ENCODE measurements at places on chromosomes 3 and 15.

DNA sequence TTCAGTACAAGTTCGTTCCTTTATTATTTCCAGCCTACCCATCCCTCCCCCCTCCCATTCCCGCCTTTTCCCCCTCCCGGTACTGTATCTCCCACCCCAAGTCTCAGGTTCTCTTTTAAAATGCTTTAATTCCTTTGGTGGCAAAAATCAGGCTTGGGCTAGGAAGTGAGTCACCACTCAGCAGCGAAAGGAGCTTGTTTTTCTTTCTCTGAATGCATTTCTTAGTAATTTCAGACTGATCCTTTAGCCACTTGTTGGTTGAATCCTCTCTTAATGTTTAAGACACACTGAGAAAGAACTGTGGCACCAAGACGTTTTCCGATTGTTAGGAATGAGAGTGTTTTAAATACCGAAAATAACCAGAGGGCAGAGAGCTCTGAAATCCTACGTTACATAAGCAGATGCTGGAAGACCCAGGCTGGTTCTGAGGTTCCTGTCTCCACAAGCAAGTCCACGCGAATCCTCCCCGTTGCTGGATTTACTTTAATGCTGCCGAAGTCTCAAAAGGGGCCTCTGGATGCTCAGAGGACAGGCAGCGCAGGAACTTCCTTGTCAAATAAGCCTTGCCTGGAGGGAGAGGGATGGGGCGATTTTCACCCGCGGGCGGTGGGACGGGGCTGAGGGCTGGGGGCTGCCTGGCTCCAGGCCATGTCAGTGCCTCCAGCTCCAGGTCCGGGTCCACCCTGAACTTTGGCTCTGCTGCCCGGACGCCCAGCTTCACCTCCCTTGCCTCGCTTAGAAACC lies 854 bp upstream of the COL8A1 start:
- peak; percentile 57 for DNase-seq

DNA sequence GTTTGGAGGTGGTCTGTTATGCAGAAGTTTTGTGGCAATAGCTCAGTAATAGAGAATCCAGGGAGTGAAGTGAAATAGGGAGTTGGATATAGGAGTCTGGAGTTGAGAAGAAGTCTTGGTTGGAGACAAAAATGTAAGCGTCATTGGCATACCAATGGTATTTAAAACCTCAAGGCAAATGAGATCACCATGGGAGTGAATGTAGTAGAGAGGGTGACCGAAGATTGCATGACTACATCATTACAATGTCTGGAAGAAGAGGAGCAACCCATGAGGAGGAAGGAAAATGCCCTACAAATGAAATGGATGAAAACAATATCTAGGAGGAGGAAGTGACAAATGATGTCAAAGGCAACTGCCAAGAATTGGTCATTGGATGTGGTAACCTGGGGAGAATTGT lies 54.4 kb downstream of the CNTN4 start:
- DNase-seq = no peak

- DNase-seq = no peak
These were observed 50.9 kb downstream of the MYL3 start for GRCh38 chr3:46812237-46812791.

DNA sequence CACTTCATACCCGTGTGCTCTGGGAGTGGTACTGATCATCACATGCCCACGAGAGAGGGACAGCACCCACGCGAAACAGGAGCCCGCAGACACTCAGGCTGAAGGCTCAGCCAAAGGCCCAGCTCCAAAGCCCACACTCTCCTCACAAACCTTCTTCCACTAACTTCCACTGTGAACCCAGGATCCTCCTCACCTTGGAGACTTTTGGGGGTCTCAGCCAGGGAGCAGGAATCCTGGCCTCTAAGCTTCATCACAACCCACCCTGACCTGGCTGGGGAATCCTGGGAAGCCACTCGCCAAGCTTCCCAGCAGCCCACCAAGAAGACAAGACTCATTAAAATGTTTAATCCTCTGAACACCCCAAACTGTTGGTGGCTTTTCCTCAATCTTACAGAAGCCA lies 421.2 kb downstream of the OCA2 start:
- DNase-seq = no peak

GRCh38 chr3:168648321-168648720 lies 552.6 kb upstream of the GOLIM4 start:
- no peak for DNase-seq

- no peak for DNase-seq
These were observed 5.9 kb upstream of the CALML4 start for GRCh38 chr15:68210821-68211655.

- no peak for DNase-seq
These were observed 110.1 kb upstream of the GBE1 start for GRCh38 chr3:81871358-81872155.

DNA sequence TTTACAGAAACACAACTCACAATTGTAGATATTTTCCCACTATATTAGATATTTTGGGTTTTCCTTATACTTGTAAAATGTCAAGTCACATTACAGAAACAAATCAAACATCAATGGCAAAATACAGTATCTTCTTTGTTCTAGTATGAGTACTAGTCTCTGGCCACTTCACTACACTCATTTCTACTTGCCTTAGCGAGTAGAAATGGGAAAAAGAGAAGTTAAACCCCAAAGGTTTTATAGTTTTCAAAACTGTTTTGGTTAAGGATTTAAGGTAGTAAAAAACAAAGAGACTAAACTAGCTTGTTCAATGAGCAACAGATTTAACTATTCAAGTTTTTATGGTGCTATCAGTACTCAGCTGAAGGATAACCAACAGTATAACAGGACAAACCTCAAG lies 81.7 kb downstream of the BTD start:
- DNase-seq = no peak

DNA sequence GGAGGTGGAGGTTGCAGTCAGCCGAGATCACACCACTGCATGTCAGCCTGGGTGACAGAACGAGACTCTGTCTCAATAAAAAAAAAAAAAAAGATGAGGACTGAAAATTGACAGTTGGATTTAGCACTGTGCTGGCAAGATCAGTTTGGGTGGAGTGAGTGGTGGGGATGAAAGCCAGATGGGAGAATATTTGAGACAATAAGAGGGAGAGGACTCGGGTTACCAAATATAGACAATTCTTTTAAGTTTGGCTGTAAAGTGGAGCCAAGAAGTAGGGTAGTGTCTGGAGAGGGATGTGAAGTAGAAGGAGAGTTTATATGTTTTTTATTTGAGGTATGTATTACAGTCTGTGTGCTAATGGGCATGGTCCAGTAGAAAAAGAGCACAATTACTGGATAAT lies 20.4 kb downstream of the TMOD3 start:
- no peak for DNase-seq

DNA sequence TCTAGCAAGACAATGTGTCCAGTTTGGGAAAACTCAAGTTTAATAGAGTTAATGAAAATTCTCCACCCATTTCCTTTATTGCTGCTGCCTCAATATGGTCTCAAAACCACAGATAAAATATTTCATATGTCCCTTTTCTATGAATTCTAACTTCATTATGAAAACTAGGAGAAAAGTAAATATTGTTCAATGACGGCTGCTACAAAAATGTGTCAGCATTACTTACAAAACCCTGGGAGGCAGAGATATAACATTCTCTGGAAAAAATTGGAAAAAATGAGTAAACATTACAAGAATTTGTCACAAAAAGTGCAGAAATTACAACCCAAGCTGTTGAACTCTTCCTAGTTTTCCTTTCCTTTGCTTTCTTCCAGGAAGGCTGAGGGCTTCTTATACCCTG lies 22.2 kb upstream of the FBN1 start:
- no peak for DNase-seq

DNA sequence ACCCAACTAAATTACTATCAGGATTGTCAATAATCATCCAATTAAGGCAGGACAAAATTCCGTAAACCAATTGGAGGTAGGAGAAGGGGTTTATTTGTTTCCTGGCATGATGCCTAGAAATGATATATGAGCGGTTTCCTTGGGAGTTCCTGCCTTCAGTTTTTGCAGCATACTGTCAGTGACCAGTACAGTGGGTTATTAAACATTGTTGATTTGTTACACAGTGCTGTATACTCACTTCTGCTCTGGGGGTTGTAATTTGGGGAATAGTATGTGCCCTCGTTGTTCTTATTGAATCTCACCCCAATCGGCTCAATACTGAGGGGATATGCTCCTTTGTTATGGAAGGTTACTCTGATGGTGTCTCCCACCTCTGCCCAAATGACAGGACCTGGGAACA lies 22.2 kb downstream of the CP start:
- peak; percentile 20 for DNase-seq

Measured in pulmonary artery endothelial cell (primary cell).